CD4-positive, alpha-beta T cell treated with Interleukin-21 for 1 hour (primary cell): ENCODE measurements at places on chromosomes 1 and 21.

DNA sequence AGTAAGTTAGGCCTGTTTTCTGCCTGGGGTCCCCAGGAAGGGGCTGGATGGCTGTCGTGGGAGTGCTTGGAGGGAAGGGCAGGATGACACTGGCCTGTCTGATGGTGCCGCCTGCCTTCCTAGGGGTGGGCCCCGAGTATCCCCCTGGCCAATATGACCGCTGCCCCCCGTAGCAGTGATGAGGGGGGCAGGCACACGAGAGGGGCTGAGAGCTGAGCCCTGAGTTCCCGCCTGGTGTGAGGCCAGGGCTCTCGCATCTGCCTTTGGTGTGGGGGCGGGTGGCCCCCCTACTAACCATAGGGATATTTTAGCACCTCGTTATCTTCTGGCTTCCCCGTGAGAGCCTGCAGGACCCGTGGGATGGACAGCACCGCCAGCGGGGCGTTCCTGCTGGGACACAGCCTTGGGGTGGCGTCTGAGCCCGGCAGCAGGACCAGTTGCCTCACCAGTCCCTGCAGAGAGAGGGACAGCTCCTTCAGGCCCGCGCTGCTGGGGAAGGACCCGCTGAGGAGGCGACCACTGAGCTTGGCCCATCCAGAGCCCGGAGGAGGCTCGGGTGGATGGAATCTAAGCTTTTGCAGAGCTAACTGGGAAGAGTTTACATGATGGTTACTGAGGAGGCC, 10.4 kb downstream of the KRTAP10-1 start:
- DNase-seq: no peak

GRCh38 chr1:14672005-14672404, 73.5 kb downstream of the KAZN start:
- no peak for DNase-seq

GRCh38 chr1:110504226-110504625, 14.7 kb downstream of the KCNA10 start:
- DNase-seq: no peak

DNA sequence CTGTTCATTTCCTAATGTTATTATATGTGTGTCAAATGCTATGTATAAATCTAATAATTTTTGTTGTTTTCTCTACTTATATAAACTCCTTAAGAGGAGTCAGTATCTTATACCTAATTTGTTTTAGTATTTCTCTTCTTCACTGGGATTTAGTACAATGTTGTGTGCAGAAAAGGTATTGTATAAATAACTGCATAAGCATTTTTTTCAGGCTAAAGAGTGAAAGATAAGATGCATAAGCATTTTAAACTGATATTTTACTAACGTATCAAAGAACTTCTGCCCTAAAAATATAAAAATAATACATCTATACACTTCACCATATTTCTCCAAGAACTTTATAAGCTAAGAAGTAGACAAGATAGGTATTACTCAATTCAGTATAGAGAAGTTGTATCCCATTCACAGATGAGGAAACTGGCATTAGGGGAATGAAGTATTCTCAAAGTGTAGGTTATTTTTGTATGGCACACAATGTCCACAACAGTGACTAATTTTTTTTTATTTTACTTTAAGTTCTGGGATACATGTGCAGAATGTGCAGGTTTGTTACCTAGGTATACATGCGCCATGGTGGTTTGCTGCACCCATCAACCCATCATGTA, 59.3 kb downstream of the NUP210L start:
- DNase-seq: no peak

DNA sequence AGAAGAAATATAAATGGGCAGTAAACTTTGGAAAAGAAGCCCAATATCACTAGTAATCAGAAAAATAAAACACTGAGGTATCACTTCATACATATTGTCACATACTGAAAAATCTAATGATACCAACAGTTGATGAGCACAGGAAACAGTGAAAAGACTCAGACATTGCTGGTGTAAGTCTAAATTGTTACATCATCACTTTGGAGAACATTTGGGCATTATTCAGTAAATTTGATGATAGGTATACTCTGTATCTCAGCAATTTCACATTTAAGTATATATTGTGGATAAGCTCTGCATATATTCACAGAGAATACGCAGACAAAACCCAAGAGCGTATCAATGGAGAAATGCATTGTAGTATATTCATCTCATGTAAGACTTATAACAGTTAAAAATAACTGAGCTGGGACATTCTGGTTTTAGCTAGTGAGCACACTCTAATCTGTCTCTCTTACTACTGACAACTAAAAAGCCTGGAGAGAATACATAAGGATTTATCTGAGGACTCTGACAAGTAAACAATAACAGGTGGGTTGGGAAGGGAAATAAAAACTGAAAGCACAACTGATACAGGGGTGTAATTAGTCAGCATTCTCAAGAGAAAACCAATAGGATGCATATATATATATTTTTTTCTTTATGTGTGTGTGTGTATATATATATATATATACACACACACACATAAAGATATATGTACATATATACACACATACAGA, 212.7 kb upstream of the JUN start:
- DNase-seq: no peak

- DNase-seq: no peak
Observed at GRCh38 chr1:210558302-210558701, 229.6 kb downstream of the HHAT start.

DNA sequence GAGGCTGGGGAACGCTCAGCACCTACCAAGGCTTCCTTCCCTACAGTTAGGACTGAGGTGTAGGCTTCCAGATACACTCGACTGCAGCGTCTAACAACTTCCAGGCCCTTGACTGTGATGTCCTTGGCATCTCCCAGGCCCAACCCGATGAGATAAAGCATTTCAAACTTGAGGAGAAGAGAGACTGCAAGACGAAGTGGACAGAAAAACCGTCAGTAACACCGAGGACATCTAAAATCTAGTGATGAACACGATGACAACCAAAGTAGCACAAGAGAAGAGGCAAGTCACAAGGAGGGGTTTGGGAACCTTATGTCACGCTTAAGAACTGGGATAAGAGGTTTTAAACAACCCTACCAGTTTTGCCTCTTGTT, 314 bp downstream of the DPH5 start:
- DNase-seq: no peak

DNA sequence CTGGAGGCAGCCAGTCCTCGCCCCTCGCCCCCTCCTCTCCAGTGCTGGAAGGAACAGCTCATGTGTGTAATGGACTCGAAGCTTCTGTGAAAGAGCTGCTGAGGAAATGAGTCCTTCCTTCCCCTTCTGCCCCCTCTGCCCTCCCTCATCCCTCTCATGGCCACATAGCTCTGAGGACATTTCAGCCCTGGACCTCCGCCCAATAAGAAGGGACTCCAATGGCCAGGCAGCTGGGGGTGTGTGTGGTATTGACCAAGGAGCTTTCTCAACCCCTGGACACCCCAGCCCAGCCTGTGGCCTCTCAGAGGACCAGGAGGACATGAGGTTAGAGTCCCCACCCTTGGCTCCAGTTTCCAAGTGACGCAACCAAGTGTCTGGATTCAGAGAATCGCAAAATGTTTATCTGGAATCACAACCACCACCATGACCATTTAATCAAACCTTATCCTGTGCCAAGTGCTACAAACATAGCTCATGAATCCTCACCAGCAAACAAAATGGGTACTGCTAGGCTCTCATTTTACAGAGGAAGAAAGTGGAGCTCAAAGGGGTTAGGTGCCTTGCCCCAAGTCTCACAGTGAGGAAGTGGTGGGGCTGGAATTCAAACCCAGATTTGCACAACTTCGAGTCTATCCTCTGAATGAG, 47.8 kb upstream of the ECE1 start:
- DNase-seq: no peak

DNA sequence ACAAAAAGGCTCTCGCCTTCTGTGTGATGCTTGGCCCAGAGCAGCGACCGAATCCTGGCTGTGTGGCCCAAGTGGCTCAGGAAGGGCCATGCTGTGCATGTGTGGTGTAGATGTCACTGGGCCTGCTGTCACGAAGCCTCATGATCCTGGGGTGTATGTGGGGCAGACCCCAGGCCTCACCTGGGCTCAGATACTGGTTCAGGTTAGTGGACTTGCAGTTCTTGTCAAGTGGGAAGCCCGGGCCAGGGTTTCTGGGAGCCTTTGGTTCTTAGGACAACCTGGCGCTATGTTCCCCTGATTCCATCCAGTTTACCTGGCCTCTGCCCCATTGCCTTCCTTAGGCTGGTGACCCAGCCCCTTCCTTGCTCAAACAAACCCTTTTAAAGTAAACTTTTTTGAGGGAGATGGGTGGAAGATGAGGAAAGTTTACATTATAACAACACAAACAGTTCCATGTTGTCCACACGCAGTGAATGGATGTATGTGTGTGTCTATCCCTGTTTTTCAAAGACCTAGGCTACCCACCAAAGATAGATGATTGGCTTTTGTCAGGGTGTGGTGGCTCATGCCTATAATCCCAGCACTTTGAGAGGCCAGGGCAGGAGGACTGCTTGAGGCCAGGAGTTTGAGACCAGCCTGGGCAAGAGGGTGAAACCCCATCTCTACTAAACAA, 84.3 kb downstream of the UCK2 start:
- no peak for DNase-seq

- no peak for DNase-seq
Observed at GRCh38 chr1:37098237-37098636, 63.9 kb upstream of the GRIK3 start.

DNA sequence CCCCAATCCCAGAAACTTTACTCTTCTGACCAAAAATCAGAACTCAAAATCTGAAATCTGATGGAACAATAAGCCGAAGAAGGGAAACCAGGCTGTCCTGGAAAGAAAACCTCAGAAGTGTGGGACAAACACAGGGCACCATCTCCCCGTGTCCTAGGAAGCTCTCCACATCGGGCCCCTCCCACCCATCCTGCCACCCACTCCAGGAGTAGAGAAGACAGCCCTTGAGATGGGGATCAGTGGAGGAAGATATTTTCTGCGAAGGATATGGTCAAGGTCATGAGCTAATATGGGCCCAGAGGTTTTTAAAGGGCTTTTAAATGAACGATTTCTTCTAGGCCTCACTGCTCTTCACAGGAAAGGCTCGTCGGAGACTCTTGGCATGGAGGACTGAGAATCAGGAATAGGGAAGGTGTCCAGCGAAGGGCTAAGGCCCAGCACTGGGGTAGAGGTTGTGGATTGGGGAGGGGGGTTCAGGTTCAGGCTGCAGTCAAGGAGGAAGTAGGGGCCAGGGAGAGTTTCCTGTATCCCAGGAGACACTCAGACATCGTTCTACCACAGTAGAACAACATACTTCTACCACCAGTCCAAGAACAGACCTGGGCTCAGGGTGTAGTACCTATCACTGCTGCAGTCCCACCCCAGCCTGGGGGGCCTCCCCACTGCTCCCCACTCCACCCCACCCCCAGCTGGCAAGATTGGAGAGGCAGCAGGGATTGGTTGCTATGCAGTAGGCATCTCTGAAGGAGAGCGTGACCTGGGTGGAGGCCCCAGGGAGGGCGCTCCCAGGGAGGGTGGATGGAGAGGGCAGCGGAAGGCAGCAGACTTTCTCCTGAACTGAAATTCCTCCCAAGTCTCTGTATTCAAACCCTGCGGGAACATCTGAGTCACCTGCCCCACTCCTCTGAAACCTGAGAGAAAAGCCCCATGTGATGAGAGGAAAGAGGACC, 1.2 kb upstream of the S100A5 start:
- DNase-seq: no peak

DNA sequence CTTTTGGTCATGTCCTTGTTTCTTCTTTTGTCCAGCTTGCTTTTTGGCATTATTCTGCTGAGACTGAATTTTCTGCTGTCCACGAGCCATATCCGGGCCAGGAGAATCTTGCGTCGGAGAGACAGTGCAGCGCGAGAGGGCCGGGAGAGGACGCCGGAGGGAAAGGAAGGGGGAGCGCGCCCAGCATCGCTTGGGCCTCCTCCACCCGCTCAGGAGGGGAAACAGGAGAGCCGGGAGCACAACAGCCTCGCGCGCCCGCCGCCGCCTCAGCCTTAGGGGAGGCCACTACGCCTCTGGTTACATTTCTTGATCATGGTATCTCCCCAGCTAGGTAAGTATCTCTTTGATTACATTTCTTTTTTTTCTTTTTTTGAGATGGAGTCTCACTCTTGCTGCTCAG, 7.4 kb upstream of the DEGS1 start:
- DNase-seq: peak; percentile 65

DNA sequence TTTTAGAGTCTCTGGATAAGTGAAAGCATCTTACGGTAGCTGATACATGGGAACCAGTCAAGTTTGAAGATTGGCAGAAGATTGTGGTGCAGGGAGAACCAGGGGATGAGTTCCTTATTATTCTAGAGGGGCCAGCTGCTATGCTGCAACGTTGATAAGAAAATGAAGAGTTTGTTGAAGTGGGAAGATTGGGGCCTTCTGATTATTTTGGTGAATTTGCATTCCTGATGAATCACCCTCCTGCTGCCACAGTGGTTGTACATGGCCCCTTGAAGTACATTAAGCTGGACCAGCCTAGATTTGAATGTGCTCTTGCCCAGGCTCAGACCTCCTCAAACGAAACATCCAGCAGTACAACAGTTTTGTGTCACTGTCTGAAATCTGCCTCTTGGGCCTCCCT, 45.9 kb downstream of the BTBD8 start:
- DNase-seq: no peak

- DNase-seq: no peak
Observed at GRCh38 chr1:116721451-116722007, 32.7 kb upstream of the CD2 start.

DNA sequence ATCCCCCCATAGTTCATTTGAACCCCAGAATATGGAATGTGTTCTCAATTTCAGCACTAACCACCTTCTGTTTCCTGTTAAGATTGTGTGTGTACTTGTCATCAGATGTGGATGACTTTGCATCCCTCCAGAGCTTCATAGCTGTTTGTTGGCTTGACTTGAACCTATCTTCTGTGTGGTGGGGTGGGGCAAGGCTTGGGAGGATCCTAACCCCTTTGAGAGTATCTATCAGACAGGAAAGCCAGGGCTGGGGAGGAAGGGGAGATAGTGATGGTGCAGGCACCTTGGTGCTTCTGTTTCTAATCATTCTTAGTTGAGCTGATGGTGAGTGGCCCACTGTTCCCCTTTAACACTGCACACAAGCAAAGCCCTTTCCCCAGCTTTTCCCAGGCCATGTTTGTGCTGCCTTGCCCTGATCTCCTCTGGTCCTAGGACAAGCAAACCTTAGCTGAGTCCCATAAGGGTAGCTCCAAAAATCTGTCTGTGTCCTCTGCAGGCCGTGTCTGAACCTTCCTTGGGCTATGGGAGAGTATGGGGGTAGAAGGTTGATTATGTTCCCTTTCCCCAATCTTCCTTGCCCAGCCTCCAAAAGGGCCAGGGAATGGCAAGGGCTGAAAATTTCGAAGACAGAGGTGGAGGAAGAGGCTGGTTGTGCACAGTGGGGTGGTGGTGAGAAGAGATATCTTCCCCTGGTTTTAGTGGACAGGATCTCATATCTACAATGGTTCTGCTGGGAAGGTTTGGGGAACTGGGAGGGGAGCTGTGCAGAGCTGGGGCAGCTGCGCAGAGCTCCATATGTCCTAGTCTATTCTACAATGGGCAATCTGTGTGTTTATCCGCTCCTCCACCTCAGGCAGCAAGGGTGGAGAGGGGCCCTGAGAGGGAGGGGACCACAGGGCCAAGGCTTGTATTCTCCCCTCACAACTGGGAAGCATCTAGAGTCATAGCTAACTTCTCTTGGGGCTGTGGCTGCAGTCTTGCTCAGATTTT, 1.4 kb downstream of the NHLH1 start:
- no peak for DNase-seq

DNA sequence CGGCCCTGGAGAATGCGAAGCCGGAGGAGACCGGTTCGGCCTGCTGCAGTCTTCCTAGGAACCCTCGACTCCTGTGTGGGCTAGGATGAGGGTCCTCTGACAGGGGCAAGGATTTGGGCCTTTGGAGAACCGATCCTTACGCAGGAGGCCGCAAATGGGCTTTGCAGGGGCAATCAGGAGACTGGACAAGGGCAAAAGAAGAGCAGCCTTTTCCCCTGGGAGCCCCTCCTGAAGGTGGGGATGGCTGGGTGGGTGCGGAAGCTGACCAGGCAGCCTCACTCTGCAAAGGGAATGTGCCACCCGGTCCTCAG, 111.7 kb downstream of the NAV1 start:
- no peak for DNase-seq
